ENCODE measurements at places on chromosomes 3 and 15. TPM values are rescaled to one million over a fixed set of nuclear protein-coding genes. Genes with fewer than 3 reads are reported as not detected.

CIAO2A gene
- 69.4 TPM for total RNA-seq

RBM5 gene
- 122 TPM for total RNA-seq

ST3GAL6 gene
- total RNA-seq = 1.4 TPM

- peaks cover 40% of the 10 kb centered on the region for H3K27me3 ChIP-seq
- H3K4me3 ChIP-seq = peak overlapping the region; percentile 57
- no peak overlapping the region for H3K27ac ChIP-seq
- no peaks in the 10 kb centered on the region for H3K36me3 ChIP-seq
- no peak for DNase-seq
These were observed 3.8 kb upstream of the GATA2 start for GRCh38 chr3:128496602-128497304.

GRCh38 chr15:53576841-53577240 lies 182.6 kb downstream of the WDR72 start:
- H3K4me1 ChIP-seq = no peaks in the 10 kb centered on the region
- no peak overlapping the region for H3K4me3 ChIP-seq
- H3K36me3 ChIP-seq = no peaks in the 10 kb centered on the region
- no peak overlapping the region for H3K27ac ChIP-seq
- no peak for DNase-seq

GRCh38 chr15:29418178-29418577 lies 148.6 kb upstream of the NSMCE3 start:
- no peaks in the 10 kb centered on the region for H3K36me3 ChIP-seq
- no peak overlapping the region for H3K27ac ChIP-seq
- no peak overlapping the region for H3K4me3 ChIP-seq
- no peak for DNase-seq
- H3K4me1 ChIP-seq = no peaks in the 10 kb centered on the region
- no peaks in the 10 kb centered on the region for H3K27me3 ChIP-seq

MGLL gene
- 23.7 TPM for total RNA-seq

Measured in IMR-90 (cell line).